CD8-positive, alpha-beta memory T cell (primary cell): ENCODE measurements at places on chromosomes 2 and 18. TPM values are rescaled to one million over a fixed set of nuclear protein-coding genes. Genes with fewer than 3 reads are reported as not detected.

The CYP20A1 gene
- polyA plus RNA-seq = 41.7 TPM

The CDK15 gene
- not detected for polyA plus RNA-seq

The CYTIP gene
- polyA plus RNA-seq = 144 TPM

The GREB1 gene
- polyA plus RNA-seq = 0.16 TPM

The ANKRD30BL gene
- polyA plus RNA-seq = not detected

The BCL11A gene
- not detected for polyA plus RNA-seq

The ZRANB3 gene
- polyA plus RNA-seq = 2.5 TPM

The CD207 gene
- not detected for polyA plus RNA-seq

The PIEZO2 gene
- not detected for polyA plus RNA-seq

The TNS1 gene
- polyA plus RNA-seq = not detected

The LCT gene
- not detected for polyA plus RNA-seq

The RRM2 gene
- 1.4 TPM for polyA plus RNA-seq

The ADD2 gene
- 0.18 TPM for polyA plus RNA-seq

The MAP2 gene
- 0.08 TPM for polyA plus RNA-seq

GRCh38 chr2:47043142-47043890 is 111.8 kb downstream of the STPG4 start:
- H3K4me3 ChIP-seq = no peak overlapping the region
- no peaks in the 10 kb centered on the region for H3K27me3 ChIP-seq
- DNase-seq = no peak
- peaks cover 19% of the 10 kb centered on the region for H3K36me3 ChIP-seq

DNA sequence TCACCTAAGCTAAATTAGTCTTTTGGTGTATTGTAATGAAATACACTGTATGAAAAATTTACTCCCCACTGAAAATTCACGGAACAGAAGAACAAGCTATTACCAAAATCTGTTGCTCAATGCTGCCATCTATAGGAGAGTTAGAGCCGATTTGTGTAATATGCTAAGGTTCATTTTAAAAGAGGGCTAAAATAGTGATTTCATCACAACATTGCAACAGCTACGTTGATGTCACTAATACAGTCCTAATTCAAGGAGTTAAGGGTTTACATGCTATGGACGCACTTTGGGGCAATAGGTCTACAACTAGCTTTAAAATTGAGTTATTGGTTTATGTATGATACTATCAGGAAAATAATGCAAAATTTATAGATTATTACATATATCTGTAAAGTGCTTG is 3.0 kb upstream of the IRS1 start:
- H3K4me3 ChIP-seq = no peak overlapping the region
- H3K27ac ChIP-seq = no peak overlapping the region
- no peaks in the 10 kb centered on the region for H3K36me3 ChIP-seq
- no peak for DNase-seq
- H3K4me1 ChIP-seq = peaks cover 15% of the 10 kb centered on the region

DNA sequence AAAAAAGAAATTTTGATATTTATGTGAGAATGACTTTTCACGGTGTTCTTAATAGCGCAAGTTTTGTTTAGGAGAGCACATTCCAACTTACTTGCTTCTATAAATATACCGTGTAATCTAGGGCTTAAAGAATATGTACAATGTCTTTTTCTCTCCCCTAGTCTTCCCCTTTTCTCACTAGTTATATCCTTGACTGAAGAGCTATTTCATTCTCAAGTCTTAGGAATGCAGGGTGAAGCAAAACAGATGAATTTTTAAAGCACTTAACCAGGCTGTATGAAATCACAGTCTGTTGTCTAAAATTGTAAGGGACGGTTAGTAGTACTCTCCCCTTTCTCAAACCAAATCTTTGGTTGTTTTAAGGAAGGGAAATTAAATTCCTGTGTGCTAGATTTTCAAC is 29.6 kb upstream of the SLC30A6 start:
- no peak overlapping the region for H3K27ac ChIP-seq
- H3K27me3 ChIP-seq = no peaks in the 10 kb centered on the region
- H3K4me1 ChIP-seq = no peaks in the 10 kb centered on the region
- DNase-seq = no peak

DNA sequence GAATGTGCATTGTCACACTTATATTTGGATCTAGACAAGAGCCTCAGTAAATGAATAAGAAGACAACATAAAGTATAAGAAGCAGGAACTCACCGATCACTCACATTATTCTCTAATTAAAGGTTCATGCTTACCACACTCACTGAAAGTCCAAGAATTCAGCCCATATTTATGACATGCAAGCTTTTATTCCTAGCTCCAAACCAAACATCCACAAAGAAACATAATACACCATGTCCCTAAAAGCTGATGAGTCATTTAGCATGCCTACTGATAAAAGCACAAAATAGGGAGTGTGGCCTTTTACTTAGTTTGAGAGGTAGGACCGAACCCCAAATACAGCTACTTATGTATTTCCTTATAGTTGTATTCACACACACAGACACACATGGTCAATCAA is 1094.6 kb upstream of the CDH2 start:
- DNase-seq = no peak
- no peaks in the 10 kb centered on the region for H3K27me3 ChIP-seq
- no peak overlapping the region for H3K4me3 ChIP-seq
- H3K27ac ChIP-seq = no peak overlapping the region

GRCh38 chr2:207233731-207234130 is 68.0 kb upstream of the KLF7 start:
- no peaks in the 10 kb centered on the region for H3K27me3 ChIP-seq
- H3K36me3 ChIP-seq = no peaks in the 10 kb centered on the region
- DNase-seq = no peak
- no peak overlapping the region for H3K27ac ChIP-seq

DNA sequence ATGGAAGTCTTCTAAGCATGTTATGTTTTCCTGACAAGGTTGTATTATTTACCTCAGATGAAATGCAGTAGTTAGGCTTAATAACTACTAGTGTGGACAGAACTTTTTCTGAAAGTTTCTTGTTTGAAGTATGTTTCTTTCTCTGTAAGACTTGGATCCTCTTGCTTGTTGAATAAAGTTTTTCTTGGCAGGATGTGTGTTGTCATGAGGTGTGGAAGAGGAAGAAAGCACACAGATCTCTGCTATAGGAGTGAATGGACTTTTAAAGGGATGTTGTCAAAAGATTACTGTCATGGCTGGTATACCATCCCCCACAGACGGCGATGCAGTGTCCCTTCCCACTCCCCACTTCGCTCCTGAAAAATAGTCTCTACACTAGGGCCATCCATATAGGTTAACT is 2.6 kb downstream of the CAB39 start:
- H3K27me3 ChIP-seq = no peaks in the 10 kb centered on the region
- H3K27ac ChIP-seq = peak overlapping the region; percentile 71
- no peaks in the 10 kb centered on the region for H3K36me3 ChIP-seq
- H3K4me1 ChIP-seq = peaks cover 59% of the 10 kb centered on the region
- no peak for DNase-seq

DNA sequence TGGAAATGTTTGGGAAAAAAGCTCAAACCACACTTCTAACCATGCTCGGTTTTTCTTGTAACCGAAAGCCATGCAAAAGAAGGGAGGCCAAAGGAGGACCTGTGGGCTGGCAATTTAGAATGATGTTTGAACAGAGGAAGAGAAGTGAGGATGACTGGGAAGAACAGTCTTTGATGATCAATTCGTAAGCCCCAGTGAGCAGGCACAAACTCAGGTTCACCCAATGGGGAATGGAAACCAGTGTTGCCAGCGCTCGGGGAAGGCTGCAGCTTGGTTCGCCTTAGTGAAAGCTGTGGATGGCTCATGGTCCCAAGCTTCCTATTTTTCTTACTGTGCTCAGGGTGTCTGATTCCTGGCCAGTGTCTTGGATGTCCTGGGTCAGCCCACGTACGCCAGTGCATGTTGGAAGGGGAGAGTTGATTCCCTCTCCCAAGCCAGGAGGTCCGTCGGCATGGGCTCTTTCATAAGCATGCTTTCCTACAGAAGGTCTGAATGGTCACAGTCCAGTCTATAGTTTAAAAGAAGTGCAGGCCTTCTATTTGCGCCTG is 79.2 kb downstream of the VAPA start:
- no peak for DNase-seq
- H3K27ac ChIP-seq = no peak overlapping the region
- no peak overlapping the region for H3K4me3 ChIP-seq
- no peaks in the 10 kb centered on the region for H3K4me1 ChIP-seq
- no peaks in the 10 kb centered on the region for H3K36me3 ChIP-seq

- H3K27ac ChIP-seq = no peak overlapping the region
- H3K36me3 ChIP-seq = no peaks in the 10 kb centered on the region
- no peaks in the 10 kb centered on the region for H3K4me1 ChIP-seq
- no peak for DNase-seq
- no peak overlapping the region for H3K4me3 ChIP-seq
Measured at GRCh38 chr2:38260469-38260868, 116.6 kb downstream of the ATL2 start.

DNA sequence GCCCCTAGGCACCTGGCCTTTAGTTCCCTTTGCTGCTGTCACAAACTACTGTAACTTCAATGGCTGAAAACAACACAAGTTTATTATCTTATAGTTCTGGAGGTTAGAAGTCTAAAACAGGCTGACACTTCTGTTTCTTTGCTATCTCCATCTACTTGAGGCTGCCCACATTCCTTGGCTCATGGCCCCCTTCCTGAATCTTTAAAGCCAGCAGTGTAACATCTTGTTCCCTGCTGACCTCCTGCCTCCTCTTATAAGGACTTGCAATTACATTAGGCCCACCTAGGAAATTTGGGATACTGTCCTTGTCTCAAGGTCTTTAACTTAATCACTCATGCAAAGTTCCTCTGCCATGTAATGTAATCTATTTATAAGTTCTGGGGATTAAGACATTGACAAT is 6.5 kb downstream of the SMYD1 start:
- H3K4me3 ChIP-seq = no peak overlapping the region
- H3K27ac ChIP-seq = no peak overlapping the region

DNA sequence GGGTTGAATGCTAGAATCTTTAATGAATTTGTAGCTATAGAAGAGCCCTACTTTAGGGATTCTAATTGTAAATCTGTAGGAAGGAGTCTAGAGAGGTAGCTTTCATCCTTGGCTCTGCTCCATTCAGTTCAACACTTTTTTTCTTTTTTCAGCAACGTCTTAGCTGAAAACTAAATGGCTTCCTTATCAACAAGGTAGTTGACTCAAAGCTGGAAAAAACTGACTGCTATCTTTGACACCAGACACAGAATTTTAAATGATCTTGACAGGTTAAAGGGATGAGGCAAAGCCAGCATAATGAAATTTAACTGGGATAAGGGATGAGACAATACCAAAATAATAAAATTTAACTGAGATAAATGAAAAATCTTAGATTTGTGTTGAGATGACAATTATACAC is 54.9 kb downstream of the TMEFF2 start:
- H3K27me3 ChIP-seq = no peaks in the 10 kb centered on the region
- H3K4me3 ChIP-seq = no peak overlapping the region
- no peaks in the 10 kb centered on the region for H3K36me3 ChIP-seq

- no peaks in the 10 kb centered on the region for H3K4me1 ChIP-seq
- H3K36me3 ChIP-seq = no peaks in the 10 kb centered on the region
- H3K4me3 ChIP-seq = no peak overlapping the region
- no peak overlapping the region for H3K27ac ChIP-seq
- H3K27me3 ChIP-seq = no peaks in the 10 kb centered on the region
Measured at GRCh38 chr2:141610564-141611175, 520.1 kb downstream of the LRP1B start.

- no peak overlapping the region for H3K4me3 ChIP-seq
- H3K27me3 ChIP-seq = no peaks in the 10 kb centered on the region
- H3K36me3 ChIP-seq = no peaks in the 10 kb centered on the region
Measured at GRCh38 chr2:203858176-203858575, 9.4 kb upstream of the CTLA4 start.

DNA sequence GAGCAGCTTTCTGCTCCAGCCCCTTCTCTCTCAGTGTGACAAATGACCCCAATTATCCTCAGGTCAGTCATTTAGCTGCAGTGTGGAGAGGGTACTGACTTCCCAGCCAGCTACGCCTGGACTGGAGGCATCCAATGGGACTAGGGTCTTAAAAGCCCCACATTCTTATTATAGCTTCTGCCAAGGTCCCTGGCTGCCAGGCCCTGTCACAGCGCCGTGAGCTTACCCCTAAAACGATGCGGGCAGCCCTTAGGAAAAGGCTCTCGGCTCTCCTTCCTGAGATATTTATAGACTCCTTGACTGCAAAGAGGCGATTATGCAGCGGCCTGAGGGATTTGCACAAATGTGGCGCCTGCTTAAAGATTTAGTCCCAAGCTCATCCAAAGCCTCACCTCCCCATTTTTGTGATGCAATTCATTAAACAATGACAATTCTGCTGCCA is 69.2 kb upstream of the EDAR start:
- H3K4me1 ChIP-seq = peaks cover 12% of the 10 kb centered on the region
- no peaks in the 10 kb centered on the region for H3K36me3 ChIP-seq
- H3K27ac ChIP-seq = no peak overlapping the region
- no peak for DNase-seq
- no peaks in the 10 kb centered on the region for H3K27me3 ChIP-seq

- no peak overlapping the region for H3K4me3 ChIP-seq
- H3K36me3 ChIP-seq = no peaks in the 10 kb centered on the region
- H3K4me1 ChIP-seq = no peaks in the 10 kb centered on the region
- no peaks in the 10 kb centered on the region for H3K27me3 ChIP-seq
- no peak for DNase-seq
- no peak overlapping the region for H3K27ac ChIP-seq
Measured at GRCh38 chr18:46705521-46705920, 48.5 kb upstream of the LOXHD1 start.

- no peaks in the 10 kb centered on the region for H3K4me1 ChIP-seq
- no peaks in the 10 kb centered on the region for H3K27me3 ChIP-seq
- no peak for DNase-seq
- H3K4me3 ChIP-seq = no peak overlapping the region
Measured at GRCh38 chr2:215407590-215408264, 28.1 kb downstream of the FN1 start.

GRCh38 chr2:17539611-17540092 is 844 bp upstream of the VSNL1 start:
- peaks cover 13% of the 10 kb centered on the region for H3K27me3 ChIP-seq
- no peaks in the 10 kb centered on the region for H3K4me1 ChIP-seq
- no peaks in the 10 kb centered on the region for H3K36me3 ChIP-seq
- no peak overlapping the region for H3K27ac ChIP-seq
- DNase-seq = no peak

GRCh38 chr2:48529676-48530032 is 300 bp upstream of the STON1 start:
- H3K27me3 ChIP-seq = no peaks in the 10 kb centered on the region
- no peaks in the 10 kb centered on the region for H3K36me3 ChIP-seq
- no peak overlapping the region for H3K27ac ChIP-seq
- H3K4me3 ChIP-seq = no peak overlapping the region
- no peak for DNase-seq

DNA sequence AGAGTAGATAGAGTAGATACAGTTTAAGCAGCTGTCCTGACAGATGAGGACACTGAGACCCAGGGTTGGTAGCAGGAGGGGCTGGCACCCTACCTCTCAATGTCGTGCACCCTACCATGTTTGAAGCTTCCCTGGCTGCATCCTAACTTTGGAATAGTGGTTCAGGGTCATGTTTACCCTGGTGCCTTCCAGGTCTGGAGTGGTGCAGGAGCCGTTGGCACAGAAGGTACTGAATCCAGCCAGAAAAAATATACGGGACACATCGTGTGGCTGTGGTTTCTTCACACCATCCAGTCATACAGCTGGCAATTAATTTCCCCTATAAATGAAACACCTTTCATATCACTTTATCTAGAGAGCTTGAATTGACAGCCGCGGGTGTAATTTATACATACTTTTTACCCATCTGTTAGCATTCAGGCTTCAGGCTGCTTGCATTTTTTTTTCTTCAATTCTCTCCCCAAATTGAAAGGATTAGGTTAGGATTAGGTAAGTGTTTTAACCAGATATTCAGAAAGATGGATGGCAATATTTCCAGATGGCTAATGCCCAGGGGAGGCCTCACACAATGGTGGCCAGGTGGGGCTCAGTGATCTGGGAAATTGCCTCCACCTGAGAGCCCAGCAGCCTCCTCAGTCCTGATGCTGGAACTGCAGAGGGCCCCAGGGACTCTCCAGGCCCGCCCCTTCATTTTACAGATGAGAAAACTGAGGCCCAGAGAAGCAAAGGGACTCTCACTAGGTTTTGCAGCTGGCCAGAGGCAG is 127.0 kb downstream of the CELF4 start:
- no peak for DNase-seq
- no peaks in the 10 kb centered on the region for H3K36me3 ChIP-seq
- H3K27ac ChIP-seq = no peak overlapping the region
